ENCODE measurements at places on chromosomes 13 and 19.

- no peak for DNase-seq
Measured at GRCh38 chr13:56720841-56721240, 419.9 kb upstream of the PRR20A start.

DNA sequence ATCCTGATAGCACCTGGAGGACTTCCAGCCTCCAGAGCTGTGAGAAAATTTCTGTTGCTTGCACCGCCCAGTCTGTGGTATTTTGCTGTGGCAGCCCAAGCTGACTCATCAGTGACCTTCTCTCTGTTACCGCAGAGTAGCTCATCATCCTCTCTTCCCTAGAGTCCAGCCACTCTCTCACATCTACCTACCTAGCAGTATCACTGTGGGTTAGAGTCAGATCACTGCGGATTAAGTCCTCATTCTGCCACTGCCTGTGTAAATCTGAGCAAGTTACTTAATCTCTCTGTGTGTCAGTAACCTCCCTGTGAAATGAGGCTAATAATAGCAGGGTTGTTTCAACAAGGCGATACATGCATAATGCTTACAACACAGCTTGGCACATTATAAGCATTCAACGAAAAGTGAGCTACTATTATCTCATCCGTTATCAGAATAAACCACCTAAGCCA, 40.3 kb upstream of the USPL1 start:
- no peak for DNase-seq

DNA sequence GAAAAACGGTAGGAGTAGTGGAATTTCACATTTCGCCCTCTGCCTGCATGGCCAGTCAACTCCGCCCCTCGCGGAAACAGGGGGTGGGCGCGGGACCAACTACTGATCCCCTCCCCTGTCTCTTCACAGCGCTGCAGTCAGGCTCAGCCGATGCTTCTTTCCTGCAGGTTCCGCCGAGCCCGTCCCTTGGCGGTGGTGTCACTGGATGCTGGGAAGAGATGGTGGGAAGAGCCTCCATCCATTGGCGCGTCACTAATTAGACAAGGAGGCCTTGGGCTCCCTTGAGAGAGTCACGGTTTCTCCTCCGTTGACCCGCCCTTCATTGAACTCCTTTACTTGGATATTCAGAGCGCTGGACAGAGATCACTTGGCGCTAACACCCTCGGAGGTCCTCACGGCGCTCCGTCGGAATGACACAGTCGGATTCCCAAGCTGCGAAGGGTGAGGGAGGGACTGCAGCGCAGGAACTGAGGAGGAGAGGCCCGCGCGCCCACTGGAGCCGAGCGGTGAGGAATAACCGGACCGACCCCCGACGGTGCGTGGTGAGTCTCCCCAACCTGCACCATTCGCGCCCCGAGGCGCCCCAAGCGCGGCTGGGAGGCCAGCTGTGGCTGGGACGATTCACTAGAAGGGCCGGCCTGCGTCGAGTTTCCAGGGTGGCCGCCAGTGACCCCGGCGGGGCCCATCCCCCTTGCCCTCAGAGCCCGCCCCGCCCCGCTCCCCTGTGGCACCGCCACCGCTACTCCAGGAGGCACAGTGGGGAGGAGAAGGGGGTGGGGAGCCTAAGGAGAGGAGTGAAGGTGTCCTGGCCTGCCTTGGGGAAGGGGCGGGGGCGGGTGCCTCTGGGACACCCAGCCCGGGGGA, 11.2 kb upstream of the CEACAM21 start:
- no peak for DNase-seq

- no peak for DNase-seq
Measured at GRCh38 chr13:49494645-49495044, 1.1 kb upstream of the PHF11 start.
